ENCODE measurements at places on chromosomes 4 and X.

DNA sequence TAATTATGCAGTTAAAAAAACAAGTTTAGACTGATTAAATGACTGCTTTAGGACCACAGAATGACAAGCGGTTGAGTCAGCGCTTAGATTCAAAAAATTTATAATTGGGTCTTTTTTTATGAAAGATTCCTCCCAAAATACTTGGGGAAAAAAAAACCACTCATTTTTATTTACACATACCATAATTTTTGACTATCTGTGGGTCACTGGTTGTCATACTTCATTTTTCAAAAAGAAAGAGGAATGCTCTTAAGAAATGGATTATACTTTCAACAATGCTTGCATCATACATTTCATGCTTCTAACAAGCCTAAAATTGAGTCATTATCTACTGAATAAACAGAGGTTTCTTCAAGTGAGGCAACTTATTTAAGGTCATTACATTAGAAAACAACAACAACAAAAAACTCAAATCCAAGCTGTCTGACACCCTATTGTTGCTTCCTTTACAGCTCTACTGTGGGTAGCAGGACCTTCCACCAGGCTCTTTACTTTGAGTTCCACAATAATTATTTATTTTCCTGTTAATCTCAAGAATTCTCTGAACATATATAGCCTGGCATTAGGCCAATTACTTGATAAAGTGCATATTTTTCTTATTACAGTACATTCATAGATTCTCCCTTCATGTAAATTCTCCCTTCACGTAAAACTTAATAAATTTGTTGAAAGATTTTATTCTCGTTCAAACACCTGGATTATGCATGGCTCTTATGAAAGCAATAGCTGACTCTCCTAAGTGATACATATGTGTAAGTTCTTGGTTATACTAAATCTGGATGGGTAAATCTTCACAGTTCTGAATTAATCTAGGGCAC lies 445.5 kb downstream of the PCDH10 start:
- DNase-seq: no peak

GRCh38 chrX:53039236-53039635 lies 9.4 kb upstream of the GPR173 start:
- no peak for DNase-seq

DNA sequence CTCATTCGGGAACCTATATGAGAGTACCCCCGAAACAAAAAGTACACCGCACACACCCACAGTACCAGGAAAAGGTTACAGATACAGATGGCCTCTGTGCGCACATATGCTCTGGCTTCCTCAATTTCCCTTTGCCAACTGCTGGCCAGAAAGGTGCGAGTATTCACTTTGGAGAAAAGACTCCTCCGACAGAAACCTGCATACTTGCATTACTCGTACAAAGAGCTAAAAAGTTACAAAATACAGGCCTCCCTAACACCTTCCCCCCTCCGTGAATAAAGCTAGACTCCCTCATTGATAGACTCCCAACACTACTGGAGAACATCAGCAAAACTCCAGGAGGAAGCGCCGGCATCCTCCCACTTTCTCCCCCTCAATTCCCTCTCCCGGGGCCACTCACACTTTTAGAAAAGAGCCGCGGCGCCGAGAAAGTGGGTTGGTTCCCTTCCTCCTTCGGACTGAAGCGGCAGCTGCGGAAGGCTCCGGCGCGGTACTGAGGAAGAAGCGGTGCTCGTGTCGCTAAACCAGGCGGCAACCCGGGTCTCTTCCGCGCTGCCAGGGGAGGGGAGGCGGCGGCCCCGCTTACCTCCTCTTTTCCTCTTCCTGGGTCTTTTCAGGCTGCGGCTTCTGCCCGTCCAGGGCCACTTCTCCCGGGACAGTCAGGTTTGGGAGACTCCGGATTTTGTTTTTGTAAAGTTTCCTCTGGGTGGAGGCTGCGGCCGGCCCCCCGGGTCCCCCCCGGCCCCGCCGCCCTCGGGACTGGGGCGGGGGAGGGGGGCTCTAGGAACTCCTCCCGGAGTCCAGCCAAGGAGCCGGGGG lies 1.1 kb downstream of the FBXW7 start:
- DNase-seq: peak; percentile 49

GRCh38 chr4:110623718-110624397 lies 981 bp upstream of the PITX2 start:
- DNase-seq: no peak

DNA sequence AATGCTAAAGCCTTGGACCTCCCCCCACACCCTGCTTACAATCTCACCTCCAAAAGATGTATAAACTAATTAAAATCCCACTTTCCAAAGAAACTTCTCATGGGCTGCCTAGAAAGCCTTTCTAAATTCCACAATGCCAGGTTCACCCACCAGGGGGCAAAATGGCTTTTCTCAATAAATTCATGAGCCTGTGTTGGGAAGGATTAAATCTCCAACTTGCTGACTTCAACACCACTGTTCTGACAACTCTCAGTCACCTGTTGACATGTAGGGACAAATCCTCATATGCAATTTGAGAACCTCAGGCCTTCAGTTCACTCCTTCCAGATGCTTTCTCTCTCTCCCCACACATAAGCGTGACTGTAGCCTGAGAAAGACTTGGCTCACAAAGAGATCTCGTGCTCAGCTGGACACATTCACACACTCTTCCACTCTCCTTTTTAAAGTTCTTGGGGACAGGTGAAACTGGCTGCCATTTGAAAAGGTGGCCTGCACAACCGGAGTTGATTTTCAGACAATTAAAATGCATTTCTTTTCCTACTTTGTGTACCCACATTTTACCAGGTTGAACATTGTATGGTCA lies 88.6 kb upstream of the PRPS2 start:
- DNase-seq: no peak

GRCh38 chr4:88275516-88275915 lies 8.8 kb downstream of the PPM1K start:
- no peak for DNase-seq

DNA sequence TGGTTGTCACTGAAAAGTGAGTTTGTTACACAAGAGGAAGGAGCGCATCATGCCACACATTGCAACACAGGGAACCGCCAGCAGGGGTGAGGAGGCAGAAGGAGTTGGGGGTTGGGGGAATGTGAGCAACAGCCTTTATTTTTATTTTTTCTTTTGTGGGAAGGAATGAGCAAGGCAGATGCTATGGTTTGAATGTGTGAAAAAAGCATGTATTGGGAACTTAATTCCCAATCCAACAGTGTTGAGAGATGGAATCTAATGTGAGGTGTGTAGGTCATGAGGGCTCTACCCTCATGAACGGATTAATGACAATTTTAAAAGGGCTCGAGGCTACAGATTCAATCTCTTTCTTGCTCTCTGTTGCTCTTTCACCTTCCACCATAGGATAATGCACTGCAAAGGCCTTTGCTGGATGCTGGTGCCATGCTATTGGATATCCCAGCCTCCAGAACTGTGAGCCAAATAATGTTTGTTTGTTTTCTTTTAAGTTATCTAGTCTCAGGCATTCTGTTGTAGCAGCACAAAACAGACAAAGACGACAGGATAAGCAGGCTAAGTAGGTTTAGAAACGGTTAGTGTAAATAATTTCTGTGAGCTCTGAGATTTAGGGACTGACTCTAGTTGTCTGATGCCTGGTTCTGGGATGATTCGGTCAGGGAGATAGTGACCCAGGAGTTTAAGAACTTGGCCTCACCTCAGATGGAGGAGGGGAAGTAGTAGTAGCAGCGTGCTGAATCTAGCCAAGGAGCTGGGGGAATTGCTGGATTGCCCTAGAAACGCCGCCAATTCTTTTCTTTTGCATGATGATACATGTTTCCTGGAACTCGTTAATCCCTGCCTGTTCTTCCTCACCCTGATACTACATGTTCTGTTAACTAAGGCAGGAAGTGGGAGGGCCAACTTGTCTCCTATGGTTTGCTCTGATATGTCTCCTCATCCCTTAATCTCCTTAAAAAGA lies 156.6 kb upstream of the CTSO start:
- DNase-seq: no peak

DNA sequence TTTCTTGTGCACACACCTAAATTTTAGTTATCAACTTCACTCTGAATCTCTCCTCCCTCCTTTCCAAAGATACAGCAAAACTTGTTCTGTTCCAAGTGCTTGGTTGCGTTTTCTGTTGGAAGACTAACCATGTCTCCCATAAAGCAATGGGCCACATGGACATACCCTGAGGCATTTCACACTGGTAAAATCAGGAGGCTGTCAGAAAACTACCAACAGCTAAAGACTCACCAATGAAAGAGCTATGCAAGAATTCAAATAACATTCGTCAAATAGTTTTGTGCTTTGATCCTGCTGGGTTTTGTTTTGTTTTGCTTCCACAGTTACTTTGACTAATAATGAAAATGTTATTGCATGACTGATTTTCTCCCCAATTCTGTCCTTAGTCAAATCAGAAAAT lies 46.0 kb downstream of the PHEX start:
- DNase-seq: no peak

DNA sequence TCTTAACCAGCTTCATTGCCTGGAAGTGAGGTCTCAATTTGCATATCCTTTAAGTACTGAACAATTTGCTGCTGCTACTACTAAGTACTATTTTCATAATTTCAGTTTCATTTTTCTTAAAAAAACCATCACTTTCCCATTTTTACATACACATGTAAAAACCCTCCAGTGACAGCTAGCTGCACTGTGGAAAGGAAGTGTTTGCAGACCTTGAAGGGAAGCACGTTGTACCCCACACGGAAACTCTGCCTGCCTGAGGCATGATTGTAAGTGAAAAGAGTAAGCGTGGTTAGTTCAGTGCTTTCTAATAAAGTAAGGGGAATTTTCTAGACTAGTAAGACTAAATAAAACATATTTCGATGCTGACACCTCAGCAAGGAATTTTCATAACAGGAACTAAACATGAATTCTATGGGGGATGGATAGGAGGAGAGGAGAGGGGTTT lies 103.6 kb downstream of the RAPGEF2 start:
- peak; percentile 2 for DNase-seq

- DNase-seq: peak; percentile 55
Observed at GRCh38 chrX:102651242-102652011, at the start of gene GPRASP1. TSS of gene GPRASP1 (plus strand) at chrX:102651483. CDS start at chrX:102653914, 2,431 bp downstream.

DNA sequence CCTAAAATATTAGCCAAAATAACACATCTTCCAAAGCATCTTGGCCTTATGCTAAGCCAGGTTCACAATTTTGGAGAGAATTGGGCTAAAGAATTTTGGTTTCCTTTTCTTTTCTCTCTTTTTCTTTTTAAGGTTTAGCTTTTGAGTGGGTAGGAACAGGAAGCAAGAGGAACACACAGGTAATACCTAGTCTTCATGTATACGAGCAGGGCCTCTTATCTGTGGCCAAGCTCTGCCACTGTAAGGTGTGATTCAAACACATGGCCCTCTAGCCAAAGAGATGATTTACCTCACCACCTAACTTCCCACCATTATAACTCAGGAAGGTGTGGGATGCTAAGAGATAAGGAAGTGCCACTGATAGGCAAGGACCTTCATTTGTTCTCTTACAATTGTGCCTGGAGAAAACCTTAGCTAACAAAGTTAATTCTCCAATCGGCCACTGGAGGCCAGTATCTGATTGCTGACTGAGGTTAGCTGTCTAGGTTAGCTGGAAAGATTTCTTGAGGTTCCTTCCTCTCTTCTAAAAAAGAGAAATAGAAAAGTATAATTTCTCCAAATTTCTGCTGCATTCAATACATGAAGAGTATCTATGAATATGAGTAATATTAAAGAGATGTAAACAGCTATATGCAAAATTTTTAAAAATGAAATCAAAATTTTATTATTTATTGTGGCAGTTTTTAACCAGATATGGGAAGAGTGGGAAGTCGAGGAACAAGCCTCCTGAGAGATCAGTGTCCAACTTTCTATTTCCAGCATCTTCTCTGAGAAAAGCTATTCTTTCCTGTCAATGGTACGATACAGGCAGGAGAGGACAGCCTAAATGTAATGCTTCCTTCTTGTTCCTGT lies 30.1 kb upstream of the BBS7 start:
- DNase-seq: peak; percentile 66

DNA sequence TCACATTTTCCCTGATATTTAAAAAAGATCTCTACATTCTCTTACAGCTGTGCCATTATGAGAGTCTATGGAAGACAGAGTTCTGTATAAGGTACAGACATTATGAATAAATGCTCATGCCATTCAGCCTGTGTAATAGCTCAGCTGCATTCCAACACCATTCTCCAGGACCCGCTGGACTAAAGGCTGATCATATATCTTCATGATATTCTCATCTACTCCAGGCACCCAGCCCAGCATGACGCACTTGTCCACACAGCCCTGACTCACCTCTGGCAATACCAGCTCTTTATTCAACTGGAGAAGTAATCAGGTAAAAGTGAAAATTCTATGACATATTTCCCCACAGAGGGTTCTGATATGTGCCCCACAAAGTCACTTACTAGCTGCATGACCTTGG lies 437.5 kb upstream of the FGF16 start:
- no peak for DNase-seq

DNA sequence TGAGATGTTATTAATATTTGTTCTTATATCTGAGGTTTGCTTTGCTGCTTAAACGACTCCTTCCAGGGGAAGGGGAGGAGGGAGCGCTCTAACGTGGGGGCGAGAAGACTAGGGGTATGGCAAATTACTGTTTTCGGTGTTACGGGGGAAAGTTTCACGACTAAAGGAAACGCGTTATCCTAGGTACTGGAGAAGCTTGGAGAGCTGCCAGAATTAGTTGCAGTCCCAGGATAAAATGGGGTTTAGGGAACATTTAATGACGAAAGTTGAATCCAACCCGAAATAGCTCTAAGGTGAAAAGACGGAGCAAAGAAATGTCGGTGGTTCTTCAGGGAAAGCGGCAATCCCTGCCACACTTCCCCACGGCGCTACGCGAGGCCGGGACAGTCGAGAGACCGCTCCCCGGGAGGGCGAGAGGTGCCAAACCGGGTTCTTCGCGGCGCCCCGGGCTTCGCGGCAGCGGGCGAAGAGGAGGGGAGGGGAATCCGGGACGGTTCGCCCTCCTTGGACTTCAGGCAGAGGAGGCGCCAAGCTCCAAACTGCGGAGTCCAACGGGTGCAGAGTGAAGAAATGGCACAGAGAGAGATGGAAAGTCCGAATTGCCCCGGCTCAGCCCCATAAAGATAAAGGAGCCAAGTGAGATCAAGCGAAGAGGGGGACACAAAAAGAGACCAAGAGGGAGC lies 724 bp downstream of the THOC2 start:
- DNase-seq: no peak

DNA sequence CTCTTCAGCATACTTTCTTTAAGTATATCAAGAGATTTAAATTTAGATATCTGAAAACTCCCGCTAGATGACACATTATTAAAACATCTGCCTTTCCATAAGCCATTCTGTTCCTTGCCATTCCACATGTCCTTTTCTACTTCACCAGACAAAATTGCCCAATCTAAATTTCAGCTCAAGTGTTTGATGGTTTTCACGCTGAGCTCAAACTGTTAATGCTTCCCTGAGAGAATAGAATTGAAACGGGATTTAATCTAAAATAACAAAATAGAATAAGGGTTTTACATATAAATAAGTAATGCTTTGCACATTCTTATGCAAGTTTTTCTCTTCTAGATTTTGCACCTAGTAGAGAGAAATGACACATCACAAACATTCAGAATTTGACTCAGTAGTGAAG lies 764.5 kb upstream of the TENM3 start:
- no peak for DNase-seq
